COR-L47 (cell line): ENCODE measurements at places on chromosomes 13 and 19.
A peak's percentile ranks its signal among the peaks of the same experiment; 100 is the strongest.

DNA sequence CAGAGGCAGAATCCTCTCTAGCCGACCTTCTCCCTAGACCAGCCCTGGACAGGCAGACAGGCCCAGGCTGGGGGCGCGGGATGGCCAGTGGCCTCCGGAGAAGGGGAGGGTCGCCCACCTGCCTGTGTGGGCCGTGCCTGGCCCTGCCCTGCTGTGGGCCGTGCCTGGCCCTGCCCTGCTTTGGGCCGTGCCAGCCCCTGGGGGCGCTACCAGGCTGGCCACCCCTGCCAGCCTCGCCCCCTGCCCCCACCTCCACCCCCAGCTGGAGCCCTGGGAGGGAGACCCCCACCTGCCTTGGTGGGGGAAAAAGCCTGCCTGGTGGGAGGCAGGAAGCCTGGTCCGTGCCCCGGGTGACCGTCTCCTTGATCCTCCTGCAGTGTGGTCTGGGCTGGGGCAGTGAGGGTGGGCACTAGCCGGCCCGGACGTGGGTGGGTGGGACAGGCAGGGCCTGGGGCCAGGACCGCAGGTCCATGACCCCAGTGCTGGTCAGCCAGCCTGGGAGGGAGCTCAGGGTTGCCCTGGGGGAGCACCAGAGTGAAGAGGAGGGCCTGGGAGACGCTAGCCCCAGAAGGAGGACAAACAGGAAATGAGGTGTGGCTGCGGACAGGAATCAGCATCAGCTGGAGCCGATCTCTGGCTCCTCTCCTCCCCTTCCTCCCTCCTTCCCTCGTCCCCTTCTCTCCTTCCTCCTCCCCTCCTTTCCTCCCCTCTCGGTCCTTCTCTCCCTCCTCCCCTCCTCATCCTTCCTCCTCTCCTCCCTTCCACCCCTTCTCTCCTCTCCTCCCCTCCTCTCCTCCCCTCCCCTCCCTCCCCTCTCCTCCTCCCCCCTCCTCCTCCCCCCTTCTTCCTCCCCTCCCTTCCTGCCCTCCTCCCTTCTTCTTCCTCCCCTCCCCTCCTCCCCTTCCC lies 5.1 kb upstream of the MKNK2 start:
- peak; percentile 25 for DNase-seq

DNA sequence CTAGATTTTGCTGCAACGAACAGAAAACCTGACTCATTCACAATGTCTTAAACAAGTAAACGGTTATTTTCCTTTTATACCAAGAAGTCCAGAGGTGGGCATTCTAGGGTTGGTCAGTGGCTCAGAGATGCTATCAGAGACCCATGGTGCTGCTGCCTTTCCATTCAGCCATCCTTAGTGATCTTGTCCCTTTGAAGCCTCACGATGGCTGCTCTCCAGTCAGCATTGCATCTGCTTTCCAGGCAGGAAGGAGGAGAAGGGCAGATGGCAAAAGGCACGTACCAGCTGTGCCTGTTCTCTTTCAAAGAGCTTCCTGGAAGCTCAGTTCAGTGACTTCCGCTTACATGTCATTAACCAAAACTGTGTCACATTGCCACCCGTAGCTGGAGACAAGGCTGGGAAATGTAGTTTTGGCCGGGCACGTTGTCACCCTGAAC lies 30.1 kb downstream of the WDFY2 start:
- peak; percentile 74 for DNase-seq

- DNase-seq = no peak
Measured at GRCh38 chr13:29917650-29918049, 67.2 kb upstream of the UBL3 start.

- DNase-seq = peak; percentile 48
Measured at GRCh38 chr13:45393941-45394570, 24.1 kb downstream of the SLC25A30 start.

GRCh38 chr13:112783978-112784371 lies 94.1 kb downstream of the ATP11A start:
- DNase-seq = no peak

- no peak for DNase-seq
Measured at GRCh38 chr19:55649268-55650125, 1.5 kb downstream of the CCDC106 start.

DNA sequence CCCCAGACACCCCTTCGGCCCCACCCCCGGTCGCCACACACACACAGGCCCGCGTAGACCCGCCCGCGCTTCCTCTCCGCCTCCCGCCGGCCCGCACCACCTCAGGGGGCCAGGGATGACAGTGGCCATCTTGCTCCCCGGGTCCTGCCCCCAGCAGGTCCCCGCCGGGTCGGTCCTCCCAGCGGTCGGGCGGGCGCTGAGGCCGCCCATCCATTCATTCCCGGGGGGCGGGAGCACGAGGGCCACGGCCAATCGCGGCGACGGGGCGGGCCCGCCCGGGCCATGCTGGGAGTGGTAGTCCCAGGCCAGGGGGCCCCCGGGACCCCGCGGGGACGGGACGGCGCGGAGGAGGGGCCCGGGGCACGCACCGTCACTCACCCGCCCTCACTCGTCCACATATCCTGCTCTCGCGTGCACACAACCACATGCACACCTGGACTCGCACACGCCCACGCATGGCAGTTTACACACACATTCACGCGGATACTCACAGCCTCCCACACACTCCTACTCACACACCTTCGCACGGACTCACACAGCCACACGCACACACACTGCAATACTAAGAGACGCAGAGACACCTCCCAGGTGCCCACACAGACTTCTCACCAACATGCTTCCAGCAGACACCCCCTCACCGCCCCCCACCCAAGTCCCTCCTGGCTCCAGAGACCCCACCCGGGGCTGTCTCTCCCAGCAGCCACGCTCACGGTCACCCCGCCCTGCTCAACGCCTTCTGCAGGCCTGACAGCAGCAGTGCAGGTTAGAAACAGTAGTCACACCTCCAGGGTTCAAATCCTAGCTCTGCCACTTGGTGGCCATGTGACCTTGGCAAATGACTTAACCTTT lies at the start of gene DPF1:
Gene DPF1 (minus strand): TSS at position 209 of the 849 bp plus-strand sequence. CDS start 80 bp downstream, at position 129.
- peak; percentile 80 for DNase-seq

DNA sequence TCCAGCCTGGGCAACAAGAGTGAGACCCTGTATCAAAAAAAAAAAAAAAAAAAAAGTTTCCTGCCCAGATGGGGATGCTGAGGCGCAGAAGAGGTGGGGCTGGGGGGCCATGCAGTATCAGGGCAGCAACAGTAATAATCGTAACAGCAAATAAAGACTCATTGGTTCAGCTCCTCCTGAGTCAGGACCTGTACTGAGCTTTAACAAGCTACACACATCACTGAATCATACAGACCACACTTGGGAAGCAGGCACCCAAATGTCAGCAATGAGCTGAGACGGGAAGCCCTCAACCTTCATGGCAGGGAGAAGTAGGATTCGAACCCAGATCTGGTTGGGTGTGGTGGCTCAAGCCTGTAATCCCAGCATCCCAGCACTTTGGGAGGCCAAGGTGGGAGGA lies 10.6 kb upstream of the DPF1 start:
- no peak for DNase-seq

DNA sequence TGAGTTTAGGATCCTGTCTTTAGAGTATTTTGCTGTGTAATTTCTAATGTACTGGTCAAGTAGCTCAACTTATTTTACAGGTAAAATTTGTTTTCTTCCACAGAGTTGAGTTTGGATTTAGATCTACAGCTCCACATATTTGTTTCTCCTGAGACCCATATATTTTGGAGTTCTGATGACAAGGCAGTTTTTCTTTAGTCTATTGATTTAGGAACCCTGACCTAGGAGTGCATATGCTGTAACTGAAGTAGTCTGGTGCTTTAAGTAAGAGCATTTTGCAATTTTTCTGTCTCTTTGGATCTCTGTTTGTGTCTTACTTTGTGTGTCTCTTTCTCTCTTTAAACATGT lies 19.5 kb upstream of the SPRY2 start:
- no peak for DNase-seq
